8988T (cell line): ENCODE measurements at places on chromosomes 3 and 15.

DNA sequence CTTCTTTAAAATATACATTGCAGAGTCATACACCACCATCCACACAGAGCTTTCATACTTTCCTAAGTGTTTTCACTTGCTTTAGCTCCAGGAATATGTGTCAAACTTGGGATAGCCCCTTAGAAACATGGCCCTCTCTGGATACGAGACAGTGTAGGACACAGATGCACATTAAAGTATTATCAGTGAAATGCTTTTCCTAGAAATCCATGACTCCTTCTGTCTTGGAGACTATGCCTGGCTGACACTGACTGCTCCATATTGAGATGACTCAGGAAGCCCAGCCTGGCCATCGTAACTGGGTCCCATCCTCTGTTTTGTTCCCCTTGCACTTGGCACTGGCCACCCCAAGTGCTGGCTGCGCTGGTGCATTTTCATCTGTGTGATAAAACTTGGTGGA lies 204.8 kb downstream of the PDZRN3 start:
- no peak for DNase-seq

- DNase-seq, result no peak
Observed at GRCh38 chr3:186073641-186074040, 35.2 kb downstream of the ETV5 start.

DNA sequence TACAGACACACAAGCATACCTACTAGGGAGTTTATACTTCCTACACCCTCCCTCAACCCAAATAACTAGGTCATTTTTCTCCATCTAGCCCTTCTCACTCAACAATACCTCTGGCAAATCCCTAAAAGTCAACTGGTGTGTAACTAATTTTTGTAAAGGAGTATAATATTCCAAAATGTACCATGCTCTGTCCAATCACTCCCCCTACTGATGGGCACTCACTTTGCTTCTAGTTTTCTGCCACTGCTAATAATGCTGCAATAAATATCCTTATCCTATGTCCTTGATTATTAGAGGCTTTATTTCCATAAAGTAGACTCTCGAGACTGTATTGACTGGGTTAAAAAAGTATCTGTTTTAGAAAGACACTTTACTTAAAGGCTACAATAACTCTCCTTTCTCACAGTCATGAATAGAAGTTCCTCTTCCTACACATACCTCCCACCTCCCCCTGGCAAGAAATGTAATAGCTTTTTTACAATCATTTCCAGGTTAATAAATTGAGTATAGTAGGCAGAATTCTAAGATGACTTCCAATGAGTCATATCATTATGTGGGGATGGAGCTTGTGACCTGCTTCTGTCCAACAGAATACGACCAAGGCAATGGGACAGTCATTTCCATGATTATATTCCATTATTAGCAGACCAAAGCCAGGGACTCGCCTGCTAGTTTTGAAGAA lies 30.0 kb downstream of the SHQ1 start:
- no peak for DNase-seq

DNA sequence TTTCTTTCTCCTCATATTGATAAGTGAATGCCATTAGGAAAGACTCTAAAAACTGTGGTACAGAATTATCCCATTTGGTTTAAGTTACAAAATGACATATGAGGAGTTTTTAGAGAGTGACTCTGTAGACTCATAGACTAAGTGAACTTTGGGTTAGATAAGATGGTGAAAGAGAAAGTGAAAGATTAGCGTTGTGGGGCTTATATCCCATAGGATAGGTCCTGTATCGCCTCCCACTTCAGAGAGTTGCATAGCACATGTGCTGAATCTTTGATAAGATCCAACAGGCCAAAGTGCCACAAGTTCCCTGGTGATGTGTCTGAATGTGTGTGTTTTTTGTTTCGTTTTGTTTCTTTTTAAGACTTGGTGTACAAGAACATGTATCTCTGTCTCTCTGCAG lies 666.9 kb downstream of the MECOM start:
- no peak for DNase-seq

DNA sequence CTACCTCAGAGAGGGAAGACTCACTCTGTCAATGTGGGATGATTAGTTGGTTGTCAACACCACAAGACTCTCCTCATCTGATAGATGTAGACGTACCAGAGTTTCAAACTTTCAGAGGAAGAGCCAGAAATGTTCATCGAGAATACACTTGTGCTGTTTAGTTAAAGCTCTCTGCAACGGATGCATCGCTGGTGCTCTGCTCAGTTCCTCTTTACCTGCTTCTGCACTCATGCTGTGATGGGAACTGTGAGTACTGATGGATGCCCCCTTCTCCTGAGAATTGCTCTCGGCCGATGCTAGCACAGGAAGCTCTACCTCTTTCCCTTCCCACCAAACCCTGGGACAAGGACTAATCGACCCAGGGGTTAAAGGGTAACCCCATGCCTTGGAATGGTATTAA lies 51.8 kb upstream of the CCDC54 start:
- no peak for DNase-seq

DNA sequence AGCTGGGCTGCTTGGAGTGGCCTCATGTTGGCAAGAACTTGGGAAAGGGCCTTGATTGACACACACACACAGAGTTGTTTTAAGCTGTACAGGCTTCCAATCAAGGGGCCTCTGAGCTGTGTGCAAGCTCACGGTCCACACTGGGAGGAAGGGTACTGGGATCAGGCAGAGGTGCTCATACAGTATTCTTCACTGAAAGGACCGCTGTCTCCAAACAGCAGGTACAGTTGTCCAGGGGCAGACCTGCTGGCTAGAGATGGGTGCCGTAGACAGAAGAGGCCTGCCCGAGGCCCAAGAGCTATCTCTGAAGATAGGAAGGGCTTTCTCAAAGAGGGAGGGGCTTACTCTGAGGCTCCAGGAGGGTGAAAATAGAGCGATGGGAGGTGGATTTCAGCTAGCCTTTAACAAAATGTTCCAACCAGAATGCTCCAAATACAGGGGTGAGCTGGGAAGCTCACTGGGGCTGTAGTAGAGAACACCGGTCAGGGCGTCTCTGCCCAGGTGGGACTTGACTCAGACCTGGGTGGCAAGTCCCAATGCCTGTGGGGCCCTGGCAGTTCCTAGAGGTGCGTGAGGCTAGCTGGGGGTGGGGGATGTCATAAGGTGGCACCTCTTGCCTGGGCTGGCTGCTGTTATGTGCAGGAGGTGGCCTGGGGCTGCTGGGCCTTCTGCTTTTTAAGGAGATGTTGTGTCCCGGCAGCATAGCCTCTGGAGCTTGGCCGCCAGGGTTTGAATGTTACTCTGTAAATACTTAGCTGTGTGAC lies 42.7 kb downstream of the RASGRF1 start:
- DNase-seq, result no peak

- no peak for DNase-seq
Observed at GRCh38 chr3:99939876-99940275, 122.2 kb downstream of the CMSS1 start.

- no peak for DNase-seq
Observed at GRCh38 chr3:171553086-171553485, 92.9 kb upstream of the TNIK start.

- no peak for DNase-seq
Observed at GRCh38 chr3:12436514-12437220, 47.6 kb upstream of the TSEN2 start.

- DNase-seq, result no peak
Observed at GRCh38 chr3:57110214-57110613, 49.8 kb downstream of the SPATA12 start.

- no peak for DNase-seq
Observed at GRCh38 chr3:134769287-134769868, 25.7 kb upstream of the EPHB1 start.

GRCh38 chr3:46674031-46674845 lies 19.2 kb downstream of the ALS2CL start:
- DNase-seq, result peak; percentile 64

- DNase-seq, result no peak
Observed at GRCh38 chr3:67090474-67090873, 92.4 kb downstream of the KBTBD8 start.

GRCh38 chr3:187063286-187064121 lies 75.8 kb downstream of the RPL39L start:
- no peak for DNase-seq

- no peak for DNase-seq
Observed at GRCh38 chr3:191944835-191945234, 483.9 kb downstream of the PYDC2 start.

DNA sequence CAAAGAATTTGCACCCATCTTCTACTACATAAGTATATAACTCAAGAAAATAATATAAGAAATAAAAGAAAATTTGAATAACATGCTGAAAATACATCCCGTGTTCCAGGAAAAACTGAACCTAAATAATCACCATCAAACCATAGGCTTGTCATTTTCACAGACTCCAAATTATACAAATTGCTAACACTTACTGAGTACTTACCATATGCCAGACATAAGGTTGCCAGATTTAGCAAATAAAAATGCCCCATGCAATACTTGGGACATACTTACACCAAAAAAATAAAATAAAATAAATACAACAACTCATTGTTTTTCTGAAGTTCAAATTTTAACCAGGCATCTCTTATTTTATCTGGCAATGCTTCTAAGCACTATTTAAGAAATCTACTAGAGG lies 760.4 kb upstream of the SEMA6D start:
- no peak for DNase-seq

- DNase-seq, result no peak
Observed at GRCh38 chr3:43194069-43194468, 88.2 kb upstream of the POMGNT2 start.

DNA sequence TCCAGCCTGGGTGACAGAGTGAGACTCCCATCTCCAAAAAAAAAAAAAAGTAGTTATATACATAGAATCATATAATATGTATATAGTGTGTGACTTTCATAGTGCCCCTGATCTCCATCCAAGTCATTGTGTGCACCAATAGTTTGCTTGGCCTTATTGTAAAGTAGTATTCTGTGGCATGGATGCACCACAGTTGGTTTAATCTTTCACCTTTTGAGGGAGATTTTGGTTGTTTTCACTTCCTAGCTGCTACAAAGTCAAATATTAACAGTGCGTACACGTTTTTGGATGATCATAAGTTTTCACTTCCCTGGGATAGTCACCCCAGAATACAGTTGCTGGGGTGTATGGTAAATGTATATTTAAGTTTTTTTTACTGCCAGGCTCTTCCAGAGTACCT lies 162.8 kb downstream of the PTPRG start:
- DNase-seq, result no peak

- DNase-seq, result peak; percentile 15
Observed at GRCh38 chr3:40800343-40800742, 275.6 kb downstream of the ZNF621 start.

- DNase-seq, result peak; percentile 31
Observed at GRCh38 chr3:47412842-47413520, 32.2 kb downstream of the PTPN23 start.

GRCh38 chr15:71596672-71597071 lies 213.7 kb upstream of the NR2E3 start:
- no peak for DNase-seq

DNA sequence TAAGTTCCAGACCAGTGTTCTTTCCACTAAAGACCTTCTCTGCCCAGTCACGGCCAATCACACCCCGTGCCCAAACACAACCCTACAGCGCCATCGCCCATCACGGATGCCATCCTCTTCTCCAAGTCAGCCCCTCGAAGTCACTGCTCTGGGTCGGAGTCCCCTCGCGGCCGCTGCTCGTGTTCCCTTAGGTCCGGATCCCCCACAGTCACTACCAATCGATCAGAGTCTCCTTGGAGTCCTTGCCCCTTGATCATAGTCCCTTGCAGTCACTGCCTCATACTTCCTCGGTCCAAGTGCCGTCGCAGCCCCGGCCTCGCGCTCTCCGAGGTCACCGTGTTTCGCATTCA lies 461 bp downstream of the PCYT1A start:
- peak; percentile 26 for DNase-seq

- no peak for DNase-seq
Observed at GRCh38 chr3:94811836-94812235, 749.0 kb downstream of the NSUN3 start.

GRCh38 chr15:82916161-82916952 lies 36.2 kb downstream of the HOMER2 start:
- no peak for DNase-seq

GRCh38 chr3:149534671-149535332 lies 60.3 kb downstream of the TM4SF4 start:
- no peak for DNase-seq

GRCh38 chr3:30664884-30665283 lies 58.5 kb downstream of the TGFBR2 start:
- DNase-seq, result no peak

- no peak for DNase-seq
Observed at GRCh38 chr3:95200384-95200783, 1137.5 kb downstream of the NSUN3 start.

- no peak for DNase-seq
Observed at GRCh38 chr3:23953523-23953922, 8.4 kb downstream of the NR1D2 start.

GRCh38 chr3:4776399-4776979 lies 202.7 kb upstream of the BHLHE40 start:
- DNase-seq, result no peak

DNA sequence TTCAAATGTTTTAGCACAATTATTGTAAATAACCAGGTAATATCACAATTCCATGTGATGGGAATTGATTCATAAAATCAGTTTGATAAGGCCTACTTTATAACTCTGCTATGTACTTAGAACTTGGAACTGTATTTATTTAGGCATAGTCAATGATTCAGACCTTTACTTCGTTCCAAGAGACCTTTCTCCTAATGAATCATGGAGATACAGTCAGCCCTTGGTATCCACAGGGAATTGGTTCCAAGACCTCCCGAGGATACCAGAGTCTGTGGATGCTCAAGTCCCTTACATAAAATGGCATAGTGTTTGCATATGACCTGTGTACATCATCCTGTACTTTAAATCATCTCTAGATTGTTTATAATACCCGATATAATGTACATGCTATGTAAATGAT lies 60.8 kb upstream of the UMPS start:
- no peak for DNase-seq

DNA sequence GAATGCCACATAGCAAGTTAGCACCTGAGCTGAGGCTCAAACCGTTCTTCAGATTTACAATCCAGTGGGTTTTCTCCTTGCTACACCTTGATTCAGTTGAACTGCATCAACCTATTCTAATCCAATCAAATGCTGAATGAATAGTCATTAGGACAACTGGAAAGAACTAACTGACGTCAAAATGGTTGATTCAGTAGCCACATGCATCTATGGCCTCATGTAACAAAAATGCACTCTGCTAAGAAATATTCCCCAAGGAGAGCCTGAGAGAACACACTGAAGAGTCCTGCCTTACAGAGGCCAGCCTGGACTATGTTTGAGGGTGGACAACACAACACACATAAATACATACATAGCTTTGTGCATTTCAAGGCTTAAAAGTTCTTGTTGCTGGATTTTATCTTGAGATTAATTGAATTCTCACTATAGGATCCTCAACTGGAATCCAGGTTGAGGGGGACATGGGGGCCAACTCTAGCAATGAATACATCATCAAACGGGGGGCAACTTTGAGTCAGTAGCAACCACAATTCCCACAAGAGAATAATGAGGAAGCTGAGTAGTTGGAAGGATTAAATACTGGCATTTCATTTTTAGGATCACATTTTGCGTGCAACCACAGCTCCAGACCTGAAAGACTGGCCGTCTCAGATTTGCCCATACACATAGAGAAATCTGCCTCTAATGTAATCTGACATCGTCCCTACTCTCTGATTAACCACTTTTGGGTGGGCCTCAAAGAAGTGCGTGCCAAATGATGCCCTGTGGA lies 280.2 kb upstream of the ICE2 start:
- no peak for DNase-seq
